ENCODE measurements at places on chromosomes 5 and 9. TPM values are rescaled to one million over a fixed set of nuclear protein-coding genes. Genes with fewer than 3 reads are reported as not detected.

DNA sequence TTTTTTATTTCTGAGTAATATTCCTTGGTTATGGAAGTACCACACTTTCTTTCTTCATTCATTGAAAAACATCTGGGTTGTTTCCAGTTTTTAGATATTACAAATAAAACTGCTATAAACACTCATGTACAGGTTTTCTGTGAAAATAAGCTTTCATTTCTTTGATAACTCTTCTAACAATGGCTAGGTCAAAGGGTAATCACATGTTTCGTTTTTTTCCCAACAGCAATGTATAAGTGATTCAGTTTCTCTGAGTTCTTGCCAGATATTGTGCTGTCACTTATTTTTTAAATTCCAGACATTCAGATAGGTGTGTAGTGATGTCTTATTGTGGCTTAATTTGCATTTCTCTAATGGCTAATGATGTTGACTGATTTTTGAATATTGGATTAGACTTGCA is 16.7 kb upstream of the TNPO1 start:
- no peak for DNase-seq
- no peaks in the 10 kb centered on the region for H3K27me3 ChIP-seq
- no peak overlapping the region for H3K4me3 ChIP-seq
- H3K27ac ChIP-seq = no peak overlapping the region
- no peaks in the 10 kb centered on the region for H3K36me3 ChIP-seq

- H3K4me3 ChIP-seq = no peak overlapping the region
- no peak overlapping the region for H3K27ac ChIP-seq
- H3K36me3 ChIP-seq = no peaks in the 10 kb centered on the region
Observed at GRCh38 chr5:111984044-111984443, 227.1 kb upstream of the NREP start.

- no peak overlapping the region for H3K4me3 ChIP-seq
- DNase-seq = no peak
- H3K4me1 ChIP-seq = peaks cover 12% of the 10 kb centered on the region
- peaks cover 31% of the 10 kb centered on the region for H3K27me3 ChIP-seq
Observed at GRCh38 chr5:31196309-31196708, 2.8 kb downstream of the CDH6 start.

Gene DND1
- total RNA-seq = 1.2 TPM

Gene NMUR2
- total RNA-seq = not detected

DNA sequence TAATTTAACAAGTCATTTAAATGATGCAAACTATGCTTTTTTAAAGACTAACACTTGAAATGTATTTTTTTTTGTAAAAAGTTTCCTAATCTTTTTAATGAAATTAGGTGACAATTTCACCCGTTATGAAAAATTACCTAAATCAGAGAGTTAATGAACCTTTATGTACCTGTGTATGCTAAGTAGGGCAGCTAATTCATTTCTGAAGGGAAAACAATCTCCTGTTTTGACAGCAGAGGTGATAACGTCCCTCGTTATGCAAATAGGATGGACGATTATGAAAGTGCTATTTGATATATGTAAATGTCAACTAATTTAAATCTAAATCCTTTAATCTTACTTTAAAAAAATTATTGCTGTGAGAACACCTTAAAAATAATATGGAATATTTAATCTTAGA is 58.8 kb downstream of the MEF2C start:
- DNase-seq = no peak
- no peak overlapping the region for H3K4me3 ChIP-seq
- peaks cover 51% of the 10 kb centered on the region for H3K4me1 ChIP-seq

DNA sequence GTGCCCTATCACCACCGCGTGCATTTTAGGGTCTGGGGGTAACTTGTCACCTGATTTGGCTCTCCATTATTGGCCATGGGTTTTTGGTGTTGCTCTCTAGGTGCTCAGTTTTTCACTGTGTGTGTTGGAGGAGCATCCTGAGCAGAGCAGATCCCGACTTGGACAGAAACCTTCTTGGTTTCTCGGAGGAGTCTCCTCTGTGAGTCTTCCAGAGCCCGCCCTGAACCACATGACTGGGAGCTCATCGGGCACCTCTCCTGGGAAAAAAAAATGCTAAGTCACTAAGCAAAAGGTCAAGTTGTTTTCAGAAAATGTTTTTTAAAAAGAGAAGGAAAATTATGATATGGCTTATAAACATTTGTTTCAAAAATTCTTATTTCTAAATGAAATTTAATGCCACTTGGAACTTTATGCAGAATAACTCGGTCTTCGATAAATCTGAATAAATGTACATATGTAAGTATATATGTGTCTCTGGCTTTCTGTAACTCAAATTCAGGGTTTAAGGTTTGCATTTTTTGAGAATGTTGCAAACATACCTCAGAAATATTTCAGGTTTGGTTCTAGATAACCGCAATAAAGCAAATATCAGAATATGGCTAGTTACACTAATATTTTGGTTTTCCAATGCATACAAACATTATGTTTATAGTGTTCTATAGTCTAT is 255.2 kb downstream of the AUH start:
- H3K36me3 ChIP-seq = no peaks in the 10 kb centered on the region
- peaks cover 1% of the 10 kb centered on the region for H3K4me1 ChIP-seq
- no peak for DNase-seq
- H3K27ac ChIP-seq = no peak overlapping the region
- no peak overlapping the region for H3K4me3 ChIP-seq
- H3K27me3 ChIP-seq = no peaks in the 10 kb centered on the region

Gene ITGA1
- total RNA-seq = 84.4 TPM

GRCh38 chr5:3736466-3736865 is 140.8 kb downstream of the IRX1 start:
- H3K27me3 ChIP-seq = no peaks in the 10 kb centered on the region
- no peak overlapping the region for H3K4me3 ChIP-seq
- H3K27ac ChIP-seq = no peak overlapping the region
- H3K36me3 ChIP-seq = no peaks in the 10 kb centered on the region

DNA sequence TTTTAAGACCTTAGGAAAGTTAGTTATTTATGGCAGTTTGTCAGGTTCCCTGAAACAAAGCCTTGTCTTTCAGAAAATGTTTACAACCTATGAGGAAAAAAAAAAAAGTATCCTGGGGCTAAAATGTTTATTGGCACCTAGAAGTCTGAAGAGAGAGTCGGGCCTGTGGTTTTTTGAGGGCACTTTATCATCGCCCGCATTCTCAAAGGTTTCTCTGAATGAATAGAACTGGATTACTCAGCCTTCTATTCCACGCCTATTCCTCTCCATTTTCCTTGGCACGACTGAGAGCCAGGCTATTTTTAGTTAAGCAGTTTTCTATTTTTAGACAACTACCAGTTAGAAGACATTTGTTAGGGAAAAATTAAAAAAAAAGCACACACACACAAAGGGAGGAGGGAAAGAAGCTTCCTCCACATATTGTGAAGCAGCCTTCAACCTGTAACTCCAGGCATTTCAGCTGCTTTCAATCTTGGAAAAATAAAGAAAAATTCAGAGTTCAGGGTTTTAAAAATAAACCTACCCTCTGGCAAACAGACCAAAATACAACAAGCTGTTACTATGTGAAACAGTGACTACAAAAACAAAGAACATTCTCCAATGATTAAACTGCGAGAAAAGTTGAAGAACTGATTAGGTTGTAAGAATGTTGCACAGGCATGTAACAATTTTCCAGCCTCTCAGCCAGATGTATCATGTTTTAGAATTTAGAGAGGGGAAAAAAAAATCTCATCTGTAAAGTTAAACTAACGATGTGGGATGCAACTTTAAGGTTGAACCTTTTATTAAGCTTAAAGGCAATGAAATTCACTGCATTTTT is 97.0 kb downstream of the MEF2C start:
- H3K4me1 ChIP-seq = peaks cover 27% of the 10 kb centered on the region
- H3K36me3 ChIP-seq = no peaks in the 10 kb centered on the region
- no peak for DNase-seq
- H3K27me3 ChIP-seq = no peaks in the 10 kb centered on the region
- peak overlapping the region; percentile 20 for H3K4me3 ChIP-seq

Measured in lower lobe of right lung (tissue), 2 donors.